Esophagus mucosa (tissue), 1 donor: ENCODE measurements at places on chromosomes 4 and X.

DNA sequence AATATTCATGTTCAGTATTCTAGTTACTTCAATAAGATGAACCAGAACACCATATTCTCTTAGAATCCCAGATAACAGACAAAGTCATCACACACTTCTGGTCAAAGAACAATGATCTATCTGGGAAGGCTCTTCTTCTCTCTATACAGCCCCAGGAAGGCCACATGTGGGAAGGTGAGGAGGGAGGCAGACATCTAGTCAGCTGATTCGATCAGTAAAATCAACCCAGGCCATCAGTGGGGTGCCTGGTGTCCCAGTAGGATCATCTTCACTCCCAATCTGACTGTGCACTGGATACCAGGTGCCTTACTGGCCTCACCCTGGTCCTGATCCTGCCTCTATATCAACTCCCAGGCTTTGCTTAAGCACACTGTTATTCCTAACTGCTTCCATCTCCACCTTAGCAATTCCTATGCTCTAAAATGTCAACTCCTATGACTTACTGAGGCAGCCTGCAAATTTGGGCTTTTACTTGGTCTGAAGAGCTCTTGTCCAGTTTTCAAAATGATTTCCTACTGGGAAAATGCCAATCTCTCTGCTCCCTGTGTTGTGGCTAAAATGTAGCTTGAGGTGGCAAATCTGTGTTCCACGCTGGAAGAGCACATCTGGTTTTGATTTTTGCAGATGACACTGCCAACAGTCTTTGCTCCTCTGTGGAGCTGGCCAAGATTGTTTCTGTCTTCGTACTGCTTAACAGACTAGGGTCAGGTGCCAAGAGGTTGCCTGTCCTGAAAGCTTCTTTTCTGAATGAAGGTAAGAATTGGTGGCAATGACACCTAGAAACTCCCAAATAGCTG lies 128.7 kb downstream of the MGST2 start:
- no peak for ATAC-seq

- no peak for ATAC-seq
These were observed 11.8 kb downstream of the COMMD8 start for GRCh38 chr4:47451657-47452056.

- ATAC-seq = peak; percentile 53
These were observed 76.0 kb downstream of the SPIN4 start for GRCh38 chrX:63275127-63275526.

- no peak for ATAC-seq
These were observed 78.6 kb upstream of the RAI2 start for GRCh38 chrX:17939724-17940123.

GRCh38 chr4:127134490-127134889 lies 498.3 kb upstream of the INTU start:
- no peak for ATAC-seq

GRCh38 chrX:112839856-112840255 lies 775 bp downstream of the AMOT start:
- ATAC-seq = no peak

- no peak for ATAC-seq
These were observed 9.1 kb upstream of the RNF4 start for GRCh38 chr4:2459589-2460349.

DNA sequence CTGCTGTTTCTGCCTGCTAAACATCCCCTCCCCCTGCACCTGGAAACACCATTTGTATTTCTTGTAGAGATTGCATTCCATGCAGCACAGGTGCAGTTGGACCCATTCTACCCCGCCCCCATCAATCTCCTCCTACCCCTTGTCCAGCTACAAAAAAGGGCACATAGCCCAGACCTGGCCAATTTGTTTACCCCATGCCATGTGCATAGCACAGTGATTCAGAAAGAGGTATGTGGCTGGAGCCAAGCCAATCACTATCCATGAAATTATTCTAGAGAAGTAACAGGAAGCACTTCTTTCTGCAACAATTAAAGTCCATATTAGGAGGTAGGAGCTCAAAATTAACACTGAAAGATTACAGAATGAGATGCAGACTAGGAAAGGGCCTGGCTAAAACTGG lies 20.2 kb upstream of the TMEM184C start:
- ATAC-seq = peak; percentile 46

- no peak for ATAC-seq
These were observed 603.9 kb downstream of the INPP4B start for GRCh38 chr4:142242156-142242555.

DNA sequence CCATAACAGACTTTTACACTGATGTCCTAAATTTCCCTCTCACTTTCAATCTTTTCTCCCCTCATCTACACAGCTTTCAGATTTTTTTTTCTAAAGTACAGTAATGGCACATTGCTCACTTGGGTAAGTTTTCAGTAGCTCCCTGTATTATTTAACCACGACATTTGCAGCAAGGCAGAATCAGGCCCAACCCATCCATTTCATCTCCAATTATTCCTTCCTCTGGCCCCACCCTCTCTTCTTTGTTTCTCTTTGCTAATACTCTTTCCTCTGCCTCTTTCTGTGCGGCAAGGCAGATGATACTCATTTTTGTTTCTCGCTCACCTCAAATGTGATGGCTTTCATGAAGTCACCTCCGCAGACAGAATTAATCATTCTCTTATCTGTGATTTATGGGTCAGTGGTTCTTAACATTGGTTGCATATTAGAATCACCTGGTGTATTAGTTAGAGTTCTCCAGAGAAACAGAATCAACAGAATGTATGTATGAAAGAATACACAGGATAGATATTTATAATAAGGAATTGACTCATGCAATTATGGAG lies 43.4 kb upstream of the GATB start:
- ATAC-seq = no peak

GRCh38 chr4:2511645-2512131 lies 24.8 kb upstream of the FAM193A start:
- ATAC-seq = no peak

- no peak for ATAC-seq
These were observed at the start of gene NLGN4X for GRCh38 chrX:6228720-6229119. NLGN4X (minus strand) TSS chrX:6228867; CDS start chrX:6151466, 77,401 bp downstream.

- ATAC-seq = no peak
These were observed 60.4 kb upstream of the TMEM33 start for GRCh38 chr4:41874873-41875272.

GRCh38 chr4:38062088-38062775 lies 102.0 kb downstream of the PTTG2 start:
- peak; percentile 71 for ATAC-seq

DNA sequence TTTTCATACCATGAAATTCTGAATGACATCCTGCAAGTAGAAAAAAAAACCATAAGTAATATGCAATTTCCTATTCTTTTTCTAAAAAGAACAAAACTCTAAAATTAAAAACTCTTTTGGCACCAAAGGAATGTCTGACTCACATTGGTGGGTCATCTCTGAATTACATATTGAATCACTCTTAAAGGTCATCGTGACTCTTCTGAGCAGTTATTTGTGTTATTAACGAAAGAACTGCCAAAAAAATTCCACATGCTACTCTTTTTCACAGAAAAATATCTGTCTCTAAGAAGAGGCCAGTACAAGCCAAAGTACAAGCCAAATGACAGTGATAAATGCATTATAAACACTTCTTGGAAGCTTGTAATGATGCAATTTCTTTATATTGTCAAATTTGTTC lies 282.2 kb downstream of the GUCY2F start:
- no peak for ATAC-seq

DNA sequence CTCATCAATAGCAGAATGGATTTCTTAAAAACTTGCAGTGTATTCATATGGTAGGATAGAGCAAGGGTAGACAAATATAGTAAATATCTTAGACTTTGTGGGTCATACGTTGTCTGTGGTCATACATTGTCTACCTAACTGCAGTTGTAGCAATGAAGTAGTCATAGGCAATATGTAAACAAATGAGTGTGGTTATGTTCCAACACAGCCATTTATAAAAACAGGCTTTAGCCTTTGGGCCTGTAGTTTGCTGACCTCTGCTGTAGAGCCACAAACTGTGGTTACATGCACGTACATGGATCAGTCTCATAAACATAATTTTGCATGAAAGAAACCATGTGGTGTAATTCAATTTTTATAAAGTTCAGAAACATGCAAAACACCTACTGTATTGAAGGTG lies 98.9 kb downstream of the LARP1B start:
- ATAC-seq = no peak

DNA sequence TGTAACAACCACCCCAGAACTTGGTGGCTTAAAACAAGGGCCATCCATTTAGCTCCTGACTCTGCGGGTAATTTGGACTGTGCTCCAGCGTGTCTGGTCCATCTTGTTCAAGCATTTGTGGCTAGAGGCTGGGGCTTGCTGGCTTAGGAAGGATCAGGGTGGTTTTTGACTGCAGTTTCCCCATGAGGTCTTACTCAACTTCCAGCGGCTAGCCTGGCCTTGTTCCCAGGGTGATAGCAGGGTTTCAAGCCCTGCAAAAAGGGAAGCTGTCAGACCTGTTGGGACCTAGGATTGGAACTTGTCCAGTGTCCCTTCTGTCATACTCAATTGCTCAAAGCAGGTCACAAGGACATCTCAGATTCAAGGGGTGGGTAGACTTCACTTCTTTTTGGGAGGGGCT lies 205.9 kb downstream of the STIM2 start:
- no peak for ATAC-seq

- ATAC-seq = no peak
These were observed 181.2 kb downstream of the AFF2 start for GRCh38 chrX:148681605-148682004.

DNA sequence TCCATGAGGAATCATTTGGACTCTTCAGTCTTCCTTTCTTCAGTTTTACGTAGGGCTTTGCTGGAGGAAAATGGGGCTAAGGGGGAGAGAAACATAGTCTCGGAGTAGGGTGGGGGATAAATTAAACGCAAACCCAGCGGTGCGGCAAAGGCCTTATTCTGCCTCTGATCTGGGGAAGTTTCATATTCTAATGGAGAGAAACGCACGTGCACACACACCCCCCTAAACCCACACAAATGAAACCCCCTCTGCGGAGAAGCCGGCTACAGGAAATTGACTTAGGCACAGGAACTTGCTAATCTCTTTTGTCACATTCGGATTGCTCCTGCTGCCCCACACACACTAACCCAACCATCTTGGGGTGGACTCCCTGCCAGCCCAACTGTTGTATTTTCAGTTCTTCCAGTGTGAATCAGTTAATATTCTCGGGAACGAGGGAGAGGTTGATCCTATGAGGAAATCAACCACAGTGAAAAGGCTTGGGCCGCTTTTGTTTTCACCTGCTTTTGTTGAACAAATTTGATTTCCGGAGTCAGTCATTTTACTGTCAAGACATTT lies at the start of gene RHOH:
RHOH (plus strand) TSS at position 308 of the 558 bp plus-strand sequence. CDS start 46,356 bp downstream, outside the sequence.
- ATAC-seq = peak; percentile 25
